ENCODE measurements at places on chromosomes 13 and 19. TPM values are rescaled to one million over a fixed set of nuclear protein-coding genes. Genes with fewer than 3 reads are reported as not detected.

DNA sequence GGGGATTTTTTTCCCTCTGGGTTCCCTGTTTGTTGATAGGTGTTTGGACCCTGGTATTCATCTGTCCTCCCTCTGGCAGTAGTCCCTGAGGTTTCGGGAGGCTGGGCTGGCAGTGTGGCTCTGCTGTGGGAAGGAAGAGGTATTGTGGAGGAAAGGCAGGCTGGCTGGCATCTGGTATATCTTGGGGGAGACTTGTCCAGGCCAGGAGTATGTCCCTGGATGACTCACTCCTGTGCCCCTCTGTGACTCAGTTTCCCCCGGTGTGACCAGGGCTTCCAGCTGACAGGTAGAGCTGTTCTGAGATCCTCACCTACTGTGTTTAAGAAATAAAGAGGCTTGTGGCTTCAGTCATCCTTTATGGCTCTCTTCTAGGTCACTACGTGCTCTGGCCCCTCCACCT lies 14.2 kb upstream of the ZNF492 start:
- no peak overlapping the region for H3K27ac ChIP-seq
- no peak overlapping the region for H3K4me3 ChIP-seq
- peaks cover 5% of the 10 kb centered on the region for H3K36me3 ChIP-seq
- no peak for DNase-seq
- H3K27me3 ChIP-seq = no peaks in the 10 kb centered on the region

DNA sequence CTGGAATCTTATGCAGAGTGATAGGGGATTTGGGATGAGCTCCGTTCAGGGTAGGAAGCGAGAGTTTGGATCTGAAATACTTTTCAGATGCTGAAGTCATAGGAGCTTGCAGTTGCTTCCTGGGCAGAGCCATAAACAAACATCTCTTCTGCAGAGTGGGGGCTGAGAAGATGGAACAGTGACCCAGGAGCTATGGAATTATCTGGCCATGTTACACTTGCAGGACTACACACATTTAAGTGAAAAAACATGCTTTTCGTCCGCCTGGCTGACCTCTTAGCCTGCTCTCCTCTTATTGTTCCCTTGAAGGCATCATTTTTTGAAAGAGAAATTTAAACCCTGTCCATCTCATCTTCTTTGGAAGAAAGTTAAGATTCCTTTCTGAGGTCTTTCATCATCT lies 40.7 kb downstream of the PSG11 start:
- H3K4me1 ChIP-seq = no peaks in the 10 kb centered on the region
- no peaks in the 10 kb centered on the region for H3K36me3 ChIP-seq
- no peaks in the 10 kb centered on the region for H3K27me3 ChIP-seq
- no peak for DNase-seq

GRCh38 chr19:16593181-16593580 lies 21.0 kb upstream of the SLC35E1 start:
- no peak overlapping the region for H3K27ac ChIP-seq
- peaks cover 6% of the 10 kb centered on the region for H3K4me1 ChIP-seq
- no peaks in the 10 kb centered on the region for H3K36me3 ChIP-seq
- H3K27me3 ChIP-seq = no peaks in the 10 kb centered on the region
- no peak for DNase-seq

DNA sequence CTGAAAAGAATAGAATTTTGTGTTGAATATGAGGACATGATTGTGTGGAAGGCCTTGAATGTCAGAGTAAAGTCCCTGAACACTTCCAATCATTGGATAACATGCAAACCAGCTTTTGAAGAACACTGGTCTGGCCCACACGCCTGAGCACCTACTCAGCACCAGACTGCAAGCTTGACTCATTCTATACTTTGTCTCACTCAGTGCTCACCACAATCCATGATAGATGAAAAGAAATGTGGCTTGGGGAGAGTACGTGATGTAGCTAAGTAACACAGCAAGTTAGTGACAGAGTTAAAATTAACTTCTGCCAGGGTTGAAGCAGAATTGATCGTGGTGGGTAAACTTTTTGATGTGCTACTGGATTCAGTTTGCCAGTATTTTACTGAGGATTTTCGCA lies 12.0 kb downstream of the DLEU7 start:
- H3K36me3 ChIP-seq = no peaks in the 10 kb centered on the region
- no peaks in the 10 kb centered on the region for H3K4me1 ChIP-seq
- no peak overlapping the region for H3K27ac ChIP-seq
- H3K27me3 ChIP-seq = peaks cover 3% of the 10 kb centered on the region
- DNase-seq = no peak
- no peak overlapping the region for H3K4me3 ChIP-seq

The DCT gene
- not detected for total RNA-seq
